Heart left ventricle (tissue), 16 donors: ENCODE measurements at places on chromosomes 5 and 9.
A peak's percentile ranks its signal among the peaks of the same experiment; 100 is the strongest.

- DNase-seq = no peak
Measured at GRCh38 chr9:130728721-130729120, 35.1 kb downstream of the EXOSC2 start.

- peak; percentile 100 for DNase-seq
Measured at GRCh38 chr9:128067645-128068385, at the start of gene SLC25A25. SLC25A25 (plus strand) TSS chr9:128068232; CDS start chr9:128068320, 88 bp downstream.

GRCh38 chr9:126399251-126399650 is 72.6 kb downstream of the MVB12B start:
- no peak for DNase-seq

GRCh38 chr9:88614359-88614758 is 79.4 kb downstream of the NXNL2 start:
- DNase-seq = no peak

DNA sequence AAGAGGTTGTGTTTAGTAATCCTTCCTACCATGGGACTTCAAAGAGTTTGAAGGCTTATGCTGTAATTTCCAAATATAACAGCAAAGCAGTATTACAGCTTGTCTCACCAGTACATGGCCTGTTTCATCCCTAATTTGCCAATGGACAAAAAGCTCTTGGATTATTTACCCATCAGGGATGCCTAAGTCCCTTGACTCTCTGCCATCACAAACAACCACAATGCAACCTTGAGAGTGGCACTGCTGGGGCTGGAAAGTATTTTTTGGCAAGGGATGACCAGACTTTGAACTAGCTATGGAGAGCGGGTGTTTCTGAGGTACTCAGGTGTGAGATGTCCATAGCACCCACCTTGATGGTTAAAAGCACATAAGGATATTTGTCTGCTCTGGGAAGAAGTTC is 9.1 kb downstream of the MAMDC2 start:
- no peak for DNase-seq

GRCh38 chr9:14480526-14480925 is 166.6 kb upstream of the NFIB start:
- DNase-seq = no peak

DNA sequence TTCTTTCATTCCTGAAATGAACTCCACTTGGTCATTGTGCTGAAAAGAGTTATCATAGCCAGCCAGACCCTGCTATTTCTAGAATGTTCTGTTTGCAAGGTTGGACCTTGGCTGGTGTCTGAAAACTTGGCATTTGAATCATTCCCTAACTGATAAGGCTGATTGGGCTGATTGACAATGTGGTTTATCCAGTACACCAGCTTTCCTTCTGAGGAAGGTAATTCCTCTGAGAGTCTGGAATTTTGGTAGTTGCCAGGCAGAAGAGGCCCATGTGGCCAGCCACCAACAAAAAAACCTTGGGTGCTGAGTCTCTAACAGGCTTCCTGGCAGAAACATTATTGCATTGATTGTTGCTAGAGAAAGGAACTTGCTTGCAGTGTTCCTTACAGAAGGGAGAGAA is 15.3 kb downstream of the SEC61B start:
- DNase-seq = no peak

DNA sequence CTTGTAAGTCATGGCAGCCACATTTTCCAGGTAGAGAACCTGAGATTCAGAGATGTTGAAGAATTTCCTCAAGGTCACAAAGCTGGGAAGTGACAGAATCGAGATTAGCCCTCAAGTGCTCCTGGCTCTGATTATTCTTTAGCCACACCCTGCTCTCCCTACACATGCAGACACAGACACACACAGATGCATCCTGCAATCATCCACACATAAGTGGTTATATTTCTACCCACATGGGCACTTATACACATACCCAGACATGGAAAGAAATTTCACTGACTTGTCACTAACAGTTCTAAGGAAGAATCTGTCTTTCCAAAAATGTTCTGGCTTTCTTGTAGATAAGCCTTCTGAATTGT is 32.2 kb upstream of the GALNT10 start:
- DNase-seq = no peak

- DNase-seq = no peak
Measured at GRCh38 chr5:147481874-147482705, 27.8 kb downstream of the DPYSL3 start.

GRCh38 chr5:116402235-116402634 is 172.4 kb downstream of the SEMA6A start:
- DNase-seq = no peak

DNA sequence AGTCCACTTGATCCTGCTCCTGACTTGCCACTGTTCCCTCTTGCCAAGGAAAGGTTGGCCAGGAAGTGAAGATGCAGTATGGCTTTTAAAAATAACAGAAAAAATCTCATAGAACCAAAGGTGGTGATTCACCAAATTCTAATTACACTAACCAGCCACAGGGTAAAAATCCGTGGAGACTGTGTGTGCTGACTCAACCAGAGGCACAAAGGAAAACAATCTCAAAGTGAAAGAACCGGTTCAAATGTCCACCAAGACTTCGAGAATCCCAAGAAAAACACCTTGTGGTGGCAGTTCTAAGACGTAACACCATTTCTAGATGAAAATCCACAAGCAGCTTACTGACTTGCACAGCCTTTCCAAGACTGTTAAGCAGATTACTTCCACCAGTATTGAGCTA is 279.1 kb downstream of the TLE1 start:
- DNase-seq = no peak
